ENCODE measurements at places on chromosomes 3 and 15. TPM values are rescaled to one million over a fixed set of nuclear protein-coding genes. Genes with fewer than 3 reads are reported as not detected.

- H3K4me3 ChIP-seq: no peak overlapping the region
- H3K4me1 ChIP-seq: no peaks in the 10 kb centered on the region
- H3K36me3 ChIP-seq: no peaks in the 10 kb centered on the region
- no peak for DNase-seq
- no peaks in the 10 kb centered on the region for H3K27me3 ChIP-seq
These were observed 95.1 kb downstream of the CHCHD6 start for GRCh38 chr3:126799099-126799498.

DNA sequence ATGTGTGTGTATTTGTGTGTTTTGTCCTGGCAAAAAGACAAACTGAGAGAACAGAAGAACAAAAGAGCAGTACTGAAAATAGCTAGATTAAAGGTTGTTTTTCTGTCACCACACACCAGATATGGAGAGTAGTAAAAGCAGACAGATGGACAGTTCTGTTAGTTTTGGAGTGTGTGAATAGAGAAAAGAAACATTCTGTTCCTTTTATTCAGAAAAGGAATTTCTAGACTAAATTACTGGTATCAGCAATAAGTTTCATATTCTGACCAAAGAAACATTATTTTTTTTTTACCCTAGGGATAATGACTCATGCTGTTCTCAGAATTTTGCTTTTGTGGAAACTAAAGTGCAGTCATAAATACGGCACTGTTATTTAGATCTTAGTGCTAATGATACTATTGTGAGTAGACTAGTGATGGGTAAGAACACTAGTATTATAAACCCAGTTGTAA is 32.9 kb downstream of the PIK3CA start:
- no peak overlapping the region for H3K4me3 ChIP-seq
- peak overlapping the region; percentile 42 for H3K27ac ChIP-seq
- no peak for DNase-seq
- H3K27me3 ChIP-seq: no peaks in the 10 kb centered on the region

GRCh38 chr3:76024640-76025039 is 239.3 kb upstream of the ZNF717 start:
- H3K27me3 ChIP-seq: no peaks in the 10 kb centered on the region
- H3K36me3 ChIP-seq: no peaks in the 10 kb centered on the region
- H3K4me1 ChIP-seq: no peaks in the 10 kb centered on the region
- H3K27ac ChIP-seq: no peak overlapping the region
- no peak for DNase-seq

The TMEM207 gene
- not detected for total RNA-seq

- H3K4me1 ChIP-seq: no peaks in the 10 kb centered on the region
- H3K4me3 ChIP-seq: no peak overlapping the region
- no peak overlapping the region for H3K27ac ChIP-seq
- no peaks in the 10 kb centered on the region for H3K27me3 ChIP-seq
- no peaks in the 10 kb centered on the region for H3K36me3 ChIP-seq
These were observed 37.9 kb downstream of the EID1 start for GRCh38 chr15:48915861-48916260.

The FOXB1 gene
- not detected for total RNA-seq

GRCh38 chr3:177522051-177522450 is 324.8 kb upstream of the TBL1XR1 start:
- no peak for DNase-seq
- H3K4me3 ChIP-seq: no peak overlapping the region
- no peaks in the 10 kb centered on the region for H3K4me1 ChIP-seq

The PYGO1 gene
- 7.3 TPM for total RNA-seq

DNA sequence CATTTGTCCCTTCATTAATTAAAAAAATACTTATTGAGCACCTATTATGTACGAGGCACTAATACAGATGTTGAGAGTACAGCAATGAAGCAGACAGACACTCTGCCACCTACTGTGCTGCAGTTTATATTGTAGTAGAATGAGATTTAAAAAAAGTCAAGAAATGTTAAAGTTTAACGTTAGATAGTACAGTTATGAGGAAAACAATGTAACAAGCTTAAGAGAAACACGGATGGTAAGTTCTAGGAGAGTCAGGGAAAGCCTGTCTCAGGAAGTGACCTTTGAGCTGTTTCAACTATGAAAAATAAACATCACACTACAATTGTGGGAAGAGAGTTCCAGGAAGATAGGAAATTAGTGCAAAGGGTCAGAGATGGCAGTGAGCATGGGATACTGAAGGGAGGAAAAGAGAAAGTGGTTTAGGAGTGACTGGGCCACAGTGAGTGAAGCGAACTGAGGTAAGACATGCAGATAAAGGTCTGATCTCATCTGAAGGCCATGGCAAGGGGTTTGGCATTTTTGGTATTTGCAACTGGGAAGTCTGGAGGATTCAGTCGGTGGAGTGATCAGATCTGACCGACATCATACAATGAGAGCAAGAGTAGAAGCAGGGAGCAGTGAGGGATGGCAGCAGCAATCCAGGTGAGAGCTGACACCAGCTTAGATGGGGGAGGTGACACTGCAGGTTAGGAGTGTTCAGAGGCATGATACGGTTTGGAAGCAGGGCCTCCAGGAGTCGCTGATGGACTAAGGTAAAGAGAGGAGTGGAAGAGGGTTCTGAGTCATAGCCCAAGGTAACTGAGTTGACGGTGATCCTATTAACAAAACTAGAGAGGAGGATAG is 28.5 kb downstream of the PLSCR4 start:
- H3K36me3 ChIP-seq: no peaks in the 10 kb centered on the region
- H3K4me1 ChIP-seq: peaks cover 14% of the 10 kb centered on the region
- H3K4me3 ChIP-seq: no peak overlapping the region
- DNase-seq: no peak
- H3K27ac ChIP-seq: peak overlapping the region; percentile 79

GRCh38 chr3:23103764-23104163 is 99.4 kb upstream of the UBE2E2 start:
- H3K4me1 ChIP-seq: no peaks in the 10 kb centered on the region
- no peaks in the 10 kb centered on the region for H3K36me3 ChIP-seq
- H3K27ac ChIP-seq: no peak overlapping the region
- H3K27me3 ChIP-seq: no peaks in the 10 kb centered on the region
- DNase-seq: no peak
- H3K4me3 ChIP-seq: no peak overlapping the region

DNA sequence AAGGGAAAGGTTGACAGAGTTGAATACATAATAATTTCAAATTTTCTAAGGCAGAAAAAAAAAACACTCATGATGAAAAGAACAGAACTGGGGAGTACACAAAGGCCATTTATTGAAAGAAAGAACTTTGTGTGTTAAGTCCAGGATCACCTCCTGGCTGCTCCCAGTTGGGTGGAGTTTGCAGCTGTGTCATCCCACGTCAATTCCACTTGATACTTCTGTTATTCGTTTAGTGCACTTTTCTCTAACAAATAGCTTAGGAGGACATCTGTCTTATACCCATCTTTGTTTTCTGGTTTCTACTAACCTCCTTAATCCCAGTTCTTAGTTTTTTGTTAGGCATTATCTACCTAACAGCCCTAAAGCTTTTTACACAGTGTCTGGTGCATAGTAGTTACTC is 44.7 kb downstream of the SGO1 start:
- no peak overlapping the region for H3K27ac ChIP-seq
- H3K4me3 ChIP-seq: no peak overlapping the region
- peaks cover 12% of the 10 kb centered on the region for H3K36me3 ChIP-seq
- H3K27me3 ChIP-seq: no peaks in the 10 kb centered on the region
- no peaks in the 10 kb centered on the region for H3K4me1 ChIP-seq

The KIF15 gene
- total RNA-seq: not detected

- H3K27me3 ChIP-seq: no peaks in the 10 kb centered on the region
- no peaks in the 10 kb centered on the region for H3K36me3 ChIP-seq
- H3K4me1 ChIP-seq: no peaks in the 10 kb centered on the region
- no peak for DNase-seq
- no peak overlapping the region for H3K4me3 ChIP-seq
These were observed 165.2 kb upstream of the TP63 start for GRCh38 chr3:189466004-189466403.

GRCh38 chr3:177824190-177824786 is 627.0 kb upstream of the TBL1XR1 start:
- DNase-seq: peak; percentile 67
- no peak overlapping the region for H3K4me3 ChIP-seq
- H3K36me3 ChIP-seq: no peaks in the 10 kb centered on the region
- peaks cover 27% of the 10 kb centered on the region for H3K4me1 ChIP-seq
- H3K27ac ChIP-seq: peak overlapping the region; percentile 15

GRCh38 chr3:105415951-105416350 is 49.2 kb downstream of the ALCAM start:
- H3K4me1 ChIP-seq: no peaks in the 10 kb centered on the region
- no peak overlapping the region for H3K27ac ChIP-seq
- no peaks in the 10 kb centered on the region for H3K36me3 ChIP-seq
- no peaks in the 10 kb centered on the region for H3K27me3 ChIP-seq

- H3K36me3 ChIP-seq: no peaks in the 10 kb centered on the region
- no peak overlapping the region for H3K27ac ChIP-seq
- H3K4me3 ChIP-seq: no peak overlapping the region
- no peak for DNase-seq
- no peaks in the 10 kb centered on the region for H3K4me1 ChIP-seq
These were observed 96.0 kb downstream of the LSM3 start for GRCh38 chr3:14274612-14274936.

The MESP2 gene
- total RNA-seq: 0.26 TPM

- no peaks in the 10 kb centered on the region for H3K36me3 ChIP-seq
- H3K27me3 ChIP-seq: no peaks in the 10 kb centered on the region
- no peak for DNase-seq
- no peak overlapping the region for H3K27ac ChIP-seq
These were observed 80.8 kb upstream of the SNTN start for GRCh38 chr3:63571682-63572081.

DNA sequence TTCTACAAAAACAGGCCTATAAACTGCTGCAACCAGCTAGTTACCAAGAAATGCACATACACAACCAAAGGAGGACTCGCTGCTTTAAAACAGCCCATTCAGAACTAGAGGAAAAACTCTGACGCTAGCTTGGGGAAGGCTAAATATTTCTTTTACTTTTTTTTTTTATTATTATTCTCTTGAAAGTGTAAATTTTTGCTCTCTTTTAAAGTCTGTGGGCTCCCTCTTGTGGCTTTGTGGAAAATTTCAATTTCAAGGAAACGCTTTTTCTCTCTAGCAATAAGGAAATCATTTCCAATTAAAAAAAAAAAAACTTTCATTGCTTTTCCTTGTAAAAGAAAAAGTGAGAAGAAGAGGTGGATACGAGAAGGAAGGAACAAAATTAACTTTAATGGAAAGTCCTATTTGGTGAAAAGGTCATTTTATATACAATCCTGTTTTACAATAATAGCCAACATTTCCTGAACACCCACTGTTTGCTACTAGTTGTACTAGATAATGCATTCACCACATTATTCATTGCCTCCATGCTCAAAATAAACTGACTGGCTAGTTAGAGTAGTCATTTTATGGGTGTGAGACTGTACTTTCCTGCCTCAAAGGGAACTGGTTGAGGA is 51.2 kb upstream of the SAMMSON start:
- H3K4me1 ChIP-seq: no peaks in the 10 kb centered on the region
- no peaks in the 10 kb centered on the region for H3K27me3 ChIP-seq
- H3K36me3 ChIP-seq: no peaks in the 10 kb centered on the region
- no peak overlapping the region for H3K27ac ChIP-seq

DNA sequence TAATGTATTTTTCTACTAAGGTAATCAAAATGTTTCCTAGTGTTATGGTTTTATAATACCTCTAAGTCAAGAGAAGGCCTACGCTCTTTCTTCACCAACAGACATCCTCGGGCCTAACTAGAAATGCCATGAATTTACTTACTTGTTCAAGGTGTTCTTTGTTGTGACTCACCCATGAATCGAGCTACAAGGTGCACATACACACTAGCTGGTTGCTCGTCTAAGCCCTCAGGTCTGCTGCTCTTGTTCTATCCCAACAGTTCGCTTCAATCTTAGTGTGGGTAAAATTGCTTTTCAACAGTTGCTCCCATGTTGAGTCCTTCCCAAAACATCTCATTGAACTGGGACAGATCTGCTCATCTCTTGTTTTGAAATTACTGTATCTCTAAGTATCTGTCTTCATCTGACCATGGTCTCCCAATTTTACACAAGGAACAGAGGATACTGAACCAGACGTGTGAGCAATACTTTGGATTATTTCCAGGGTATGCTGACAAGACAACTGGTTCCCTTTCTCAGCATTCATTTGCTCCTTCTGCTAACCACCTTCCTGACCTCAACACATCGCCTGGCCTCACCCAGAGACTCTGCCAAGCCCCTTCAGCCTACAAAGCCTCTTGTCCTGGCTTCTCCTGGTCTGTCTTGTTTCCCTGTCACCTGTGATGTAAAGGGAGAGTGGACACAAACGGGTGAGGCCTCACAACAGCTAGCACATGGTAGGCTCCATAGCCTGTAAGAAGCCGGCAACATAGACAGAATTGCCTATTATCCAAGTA is 84.2 kb downstream of the NEDD4 start:
- no peaks in the 10 kb centered on the region for H3K36me3 ChIP-seq
- H3K4me1 ChIP-seq: no peaks in the 10 kb centered on the region
- no peak for DNase-seq
- no peak overlapping the region for H3K27ac ChIP-seq
- H3K4me3 ChIP-seq: no peak overlapping the region

GRCh38 chr3:123759311-123759710 is 124.8 kb downstream of the MYLK start:
- no peaks in the 10 kb centered on the region for H3K27me3 ChIP-seq
- no peak for DNase-seq
- peaks cover 11% of the 10 kb centered on the region for H3K4me1 ChIP-seq
- no peak overlapping the region for H3K27ac ChIP-seq

GRCh38 chr15:72685301-72685924 is 569 bp downstream of the HIGD2B start:
- DNase-seq: no peak
- peak overlapping the region; percentile 69 for H3K4me3 ChIP-seq

GRCh38 chr15:83845230-83845629 is 191.3 kb downstream of the ADAMTSL3 start:
- no peak overlapping the region for H3K4me3 ChIP-seq
- no peaks in the 10 kb centered on the region for H3K36me3 ChIP-seq
- H3K27ac ChIP-seq: no peak overlapping the region
- no peak for DNase-seq
- peaks cover 8% of the 10 kb centered on the region for H3K4me1 ChIP-seq
- H3K27me3 ChIP-seq: no peaks in the 10 kb centered on the region

DNA sequence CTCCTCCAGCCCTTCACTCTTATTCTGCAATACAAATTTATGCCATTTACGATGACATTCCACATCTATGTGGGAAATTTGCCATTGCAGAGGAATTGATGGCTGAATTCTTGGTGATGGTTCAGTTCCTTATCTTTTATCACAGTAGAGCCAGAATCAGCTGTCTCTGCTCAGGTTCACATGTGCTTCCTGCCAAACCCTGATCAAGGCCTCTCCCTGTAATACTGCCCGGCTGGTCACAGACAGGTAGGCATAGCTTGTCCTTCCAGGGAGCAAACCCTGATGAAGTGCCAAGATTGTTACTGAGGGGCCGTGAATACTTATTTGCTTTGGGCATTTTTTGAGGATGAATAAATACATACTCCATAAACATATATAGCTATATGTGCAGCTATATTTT is 450.0 kb downstream of the NSUN3 start:
- H3K27me3 ChIP-seq: no peaks in the 10 kb centered on the region
- H3K4me3 ChIP-seq: no peak overlapping the region
- no peak for DNase-seq
- H3K36me3 ChIP-seq: no peaks in the 10 kb centered on the region
- H3K4me1 ChIP-seq: no peaks in the 10 kb centered on the region

GRCh38 chr3:18223571-18223970 is 201.6 kb downstream of the SATB1 start:
- no peak overlapping the region for H3K4me3 ChIP-seq
- H3K27me3 ChIP-seq: no peaks in the 10 kb centered on the region
- H3K27ac ChIP-seq: no peak overlapping the region
- no peak for DNase-seq
- no peaks in the 10 kb centered on the region for H3K4me1 ChIP-seq

GRCh38 chr15:44654858-44655257 is 8.6 kb downstream of the SPG11 start:
- H3K36me3 ChIP-seq: peaks cover 57% of the 10 kb centered on the region
- H3K27me3 ChIP-seq: no peaks in the 10 kb centered on the region
- H3K4me1 ChIP-seq: no peaks in the 10 kb centered on the region
- no peak for DNase-seq

The LHFPL4 gene
- total RNA-seq: not detected

Data from upper lobe of left lung (tissue), 6 donors.